ENCODE measurements at places on chromosomes 3 and 15.
A peak's percentile ranks its signal among the peaks of the same experiment; 100 is the strongest.

DNA sequence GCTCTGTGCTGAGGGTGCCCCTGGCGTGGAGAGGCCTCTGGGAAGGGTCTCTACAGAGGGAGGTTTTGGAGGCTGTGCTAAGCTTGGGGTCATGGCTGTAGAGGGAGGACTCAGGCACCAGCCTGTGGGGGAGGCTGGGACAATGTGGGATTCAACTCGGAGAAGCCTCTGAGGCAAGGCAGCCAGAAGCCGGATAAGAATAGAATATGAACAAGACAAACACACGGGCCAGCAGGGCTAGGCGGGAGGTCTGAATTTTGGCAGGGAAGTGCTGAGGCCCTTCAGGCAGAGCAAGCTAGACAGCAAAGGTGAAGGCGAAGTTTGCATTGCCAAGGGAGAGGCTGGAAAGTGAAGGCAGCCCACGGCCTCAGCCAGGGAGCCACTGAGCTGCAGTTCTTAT, 612.1 kb upstream of the NR2F2 start:
- no peak for DNase-seq

GRCh38 chr3:31553258-31553657, 20.5 kb downstream of the STT3B start:
- no peak for DNase-seq

GRCh38 chr3:54157860-54158259, 35.5 kb downstream of the CACNA2D3 start:
- DNase-seq: no peak

DNA sequence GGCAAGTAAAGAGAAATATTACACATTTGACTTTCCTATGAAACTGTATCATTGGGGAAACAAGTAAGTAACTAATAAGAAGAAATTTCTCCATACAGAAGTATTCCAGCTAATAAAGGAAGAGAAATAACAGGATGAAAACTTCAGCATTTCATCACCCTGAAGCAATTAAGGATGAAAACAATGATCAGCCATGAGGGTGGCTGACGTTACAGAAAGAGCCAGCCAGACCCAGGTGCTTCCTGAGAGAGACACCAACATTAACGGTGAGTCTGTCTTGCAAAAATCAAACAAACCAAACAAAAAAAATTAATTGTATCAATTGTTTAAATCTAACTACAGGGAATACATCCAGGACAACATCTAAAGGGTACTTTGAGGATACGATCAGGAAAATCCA, 190.0 kb downstream of the ARRDC4 start:
- no peak for DNase-seq

DNA sequence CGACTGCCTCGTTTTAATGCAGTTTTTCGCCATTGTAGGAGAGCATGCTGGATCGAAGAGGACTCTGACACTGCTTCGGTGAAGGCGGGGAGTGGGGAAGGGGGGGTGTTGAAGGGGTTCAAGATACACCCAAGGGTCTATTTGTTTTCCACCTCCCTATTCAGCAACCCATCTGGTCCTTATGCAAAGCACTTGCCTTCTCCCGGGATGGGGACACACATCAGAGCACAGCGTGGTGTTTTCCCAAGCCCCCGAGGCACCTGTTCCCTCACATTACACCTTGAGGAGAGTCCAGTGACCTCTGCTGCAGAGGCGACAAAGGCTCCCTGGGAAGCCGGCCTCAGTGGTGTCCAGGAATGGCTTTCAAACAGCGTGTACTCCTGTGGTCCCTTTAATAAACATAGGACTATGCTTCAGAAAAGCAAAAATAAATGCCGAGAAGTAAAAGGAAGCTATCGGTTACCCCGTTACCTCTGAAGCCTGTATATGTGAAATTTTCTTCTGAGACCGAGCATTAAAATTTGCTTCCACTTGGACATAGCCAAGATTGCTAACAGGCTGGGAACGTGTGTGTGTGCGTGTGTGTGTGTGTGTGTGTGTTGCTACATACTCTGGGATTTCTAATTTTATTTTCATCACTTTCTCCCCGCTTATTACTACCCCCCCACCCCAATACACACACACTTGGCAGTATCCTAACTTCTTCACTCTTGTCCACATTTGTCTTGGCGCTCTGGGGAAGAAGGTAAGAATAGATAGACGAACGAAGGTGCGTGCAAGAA, 53.2 kb downstream of the CCDC54 start:
- peak; percentile 59 for DNase-seq

DNA sequence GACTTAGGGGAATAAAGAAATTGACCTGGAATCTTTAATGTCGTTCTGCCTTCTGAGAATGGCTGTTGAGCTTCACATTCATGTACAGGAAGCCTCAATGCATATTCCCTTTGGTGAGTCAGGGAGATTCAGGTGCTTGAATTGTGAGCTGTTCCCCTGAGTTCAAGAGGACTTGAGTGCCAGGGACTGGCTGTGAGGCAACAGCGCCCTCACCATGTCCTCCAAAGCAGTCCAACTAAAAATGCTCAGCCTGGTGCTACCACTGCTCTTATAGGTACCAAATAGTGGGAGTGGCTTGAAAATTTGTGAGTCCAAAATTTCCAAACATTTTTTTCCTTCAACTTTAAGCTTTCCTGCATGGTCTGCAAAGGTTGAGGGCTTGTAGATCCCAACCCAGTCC, 54.1 kb downstream of the LEO1 start:
- peak; percentile 31 for DNase-seq

DNA sequence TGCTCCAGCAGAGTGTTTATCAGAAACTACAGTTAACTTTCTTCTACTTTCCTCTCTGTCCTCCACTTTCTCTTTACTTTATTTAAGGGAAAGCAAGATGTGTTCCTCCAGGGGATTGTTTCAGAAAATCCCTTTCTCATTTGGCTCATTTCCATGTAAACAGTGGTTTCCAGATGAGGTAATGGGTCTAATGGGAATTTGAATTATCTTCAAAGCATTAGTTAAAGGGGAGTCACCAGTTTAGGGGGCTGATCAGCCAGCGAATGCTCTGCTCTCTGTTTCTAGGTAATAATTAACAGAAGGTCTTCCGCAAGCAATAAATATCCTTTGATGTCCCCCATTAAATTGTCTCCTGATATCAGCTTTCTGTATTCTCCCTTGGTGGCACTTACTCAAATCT, 30.4 kb upstream of the ZNF639 start:
- peak; percentile 49 for DNase-seq

GRCh38 chr3:110296885-110297284, 774.7 kb upstream of the NECTIN3 start:
- no peak for DNase-seq

DNA sequence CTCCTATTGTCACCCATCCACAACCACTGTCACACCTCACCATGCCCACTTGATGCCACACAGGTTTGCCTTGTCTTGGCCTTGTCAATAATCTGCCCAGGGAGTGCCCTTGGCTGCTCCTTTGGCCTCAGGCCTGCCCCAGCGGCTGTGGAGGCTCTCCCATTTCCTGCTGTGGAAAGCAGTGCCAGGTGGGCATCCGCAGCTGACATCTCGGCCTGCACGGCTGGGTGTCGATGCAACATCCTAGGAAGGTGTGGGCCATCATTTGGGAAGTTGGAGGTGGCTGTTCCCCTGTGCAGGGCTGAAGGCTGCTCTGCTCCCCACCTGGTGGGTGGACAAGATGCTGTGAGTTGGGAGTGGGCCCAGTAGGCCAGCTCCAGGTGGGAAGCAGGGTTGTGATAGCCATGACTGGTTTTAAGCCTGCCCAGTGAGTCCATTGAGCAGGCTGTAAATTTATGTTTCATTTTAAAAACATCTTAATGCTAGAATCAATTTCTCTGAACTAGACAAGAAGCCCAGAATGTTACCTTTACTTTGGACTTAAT, 12.5 kb downstream of the DNAH1 start:
- DNase-seq: no peak

- DNase-seq: no peak
Observed at GRCh38 chr3:46706771-46707582, 5.8 kb downstream of the TMIE start.

GRCh38 chr3:55873523-55874254, 386.6 kb upstream of the WNT5A start:
- DNase-seq: peak; percentile 16

All from cardiac fibroblast (primary cell).